Activated CD4-positive, alpha-beta T cell treated with anti-CD3 and anti-CD28 coated beads, Interleukin-2, amount 50 U/mL, for 16 hours (primary cell): ENCODE measurements at places on chromosomes 11 and 22.

DNA sequence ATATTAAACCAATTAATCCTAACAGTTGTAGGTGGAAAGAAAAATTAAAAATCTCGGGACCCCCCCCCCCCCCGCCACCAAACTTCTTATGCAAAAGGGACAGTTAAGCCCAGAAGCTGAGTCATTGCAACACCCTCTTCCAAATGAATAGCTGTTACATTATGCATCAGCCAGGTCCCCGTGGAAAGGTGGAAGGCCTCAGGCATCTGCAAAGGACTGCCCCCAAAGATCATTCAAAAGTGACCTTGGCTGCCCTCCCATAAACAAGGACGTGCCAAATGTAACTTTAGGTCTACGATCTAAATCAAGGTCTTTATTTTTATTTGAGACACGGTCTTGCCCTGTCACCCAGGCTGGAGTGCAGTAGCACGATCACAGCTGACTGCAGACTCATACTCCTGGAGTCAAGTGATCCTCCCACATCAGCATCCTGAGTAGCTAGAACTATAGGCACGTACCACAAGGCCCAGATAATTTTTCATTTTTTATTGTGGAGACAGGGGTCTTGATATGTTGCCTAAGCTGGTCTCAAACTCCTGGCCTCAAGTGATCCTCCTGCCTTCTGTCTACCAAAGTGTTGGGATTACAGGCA is 22.8 kb downstream of the SYN3 start:
- DNase-seq: no peak

GRCh38 chr11:11998091-11998781 is 10.2 kb downstream of the DKK3 start:
- DNase-seq: peak; percentile 59

DNA sequence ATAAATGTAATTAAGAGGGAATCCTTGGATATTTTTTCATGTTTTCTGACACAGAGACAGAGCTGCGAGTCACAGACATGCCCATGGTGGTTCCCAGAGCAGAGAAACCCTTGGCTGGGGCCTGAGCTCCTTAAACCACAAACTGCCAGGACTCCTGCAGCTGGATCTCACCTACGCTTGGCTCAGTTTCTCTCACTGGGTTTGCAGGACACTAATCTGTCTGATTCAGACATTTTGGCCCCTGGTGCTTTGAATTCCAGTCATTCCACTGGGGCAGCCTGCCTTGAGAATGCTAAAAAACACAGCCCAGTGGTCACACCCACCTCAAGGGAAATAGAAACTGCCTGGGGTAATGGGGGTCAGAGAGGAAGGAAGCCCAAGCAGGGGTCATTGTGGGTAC is 122.6 kb downstream of the CCDC81 start:
- DNase-seq: no peak

DNA sequence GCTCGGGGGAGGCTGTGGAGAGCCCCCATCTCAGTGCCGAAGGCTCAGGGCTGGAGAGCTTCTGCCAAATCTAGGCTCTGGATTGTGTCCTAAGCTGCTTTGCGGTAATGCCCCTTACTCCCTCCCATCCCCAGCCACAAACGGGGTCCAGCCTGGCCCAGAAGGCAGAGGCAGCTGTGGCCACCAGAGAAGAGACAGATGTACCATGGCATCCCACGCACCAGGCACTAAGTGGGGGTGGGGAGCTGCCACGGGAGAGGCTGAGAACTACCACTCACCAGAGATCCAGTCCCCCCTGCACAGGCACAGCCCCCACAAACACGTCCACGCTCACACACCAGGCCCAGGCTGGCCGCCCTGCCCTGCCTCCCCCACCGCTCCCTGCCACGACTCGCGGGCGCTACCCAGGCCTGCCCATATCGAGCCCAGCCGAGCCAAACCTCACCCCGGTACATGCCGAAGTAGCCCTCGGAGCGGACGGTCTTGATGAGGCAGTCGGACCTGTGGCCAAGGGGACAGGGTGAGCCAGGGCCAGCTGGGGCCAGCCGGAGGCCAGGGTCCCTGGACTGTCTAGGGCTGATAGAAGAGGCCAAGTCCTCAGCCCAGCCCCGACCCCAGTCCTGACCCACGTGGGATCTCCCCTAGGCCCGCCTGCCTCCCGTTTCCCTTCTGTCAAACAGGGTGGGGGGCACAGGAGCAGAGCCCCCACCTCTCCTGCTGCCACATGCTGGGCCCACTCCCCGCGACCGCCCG is 3.9 kb downstream of the SLC25A22 start:
- DNase-seq: no peak

DNA sequence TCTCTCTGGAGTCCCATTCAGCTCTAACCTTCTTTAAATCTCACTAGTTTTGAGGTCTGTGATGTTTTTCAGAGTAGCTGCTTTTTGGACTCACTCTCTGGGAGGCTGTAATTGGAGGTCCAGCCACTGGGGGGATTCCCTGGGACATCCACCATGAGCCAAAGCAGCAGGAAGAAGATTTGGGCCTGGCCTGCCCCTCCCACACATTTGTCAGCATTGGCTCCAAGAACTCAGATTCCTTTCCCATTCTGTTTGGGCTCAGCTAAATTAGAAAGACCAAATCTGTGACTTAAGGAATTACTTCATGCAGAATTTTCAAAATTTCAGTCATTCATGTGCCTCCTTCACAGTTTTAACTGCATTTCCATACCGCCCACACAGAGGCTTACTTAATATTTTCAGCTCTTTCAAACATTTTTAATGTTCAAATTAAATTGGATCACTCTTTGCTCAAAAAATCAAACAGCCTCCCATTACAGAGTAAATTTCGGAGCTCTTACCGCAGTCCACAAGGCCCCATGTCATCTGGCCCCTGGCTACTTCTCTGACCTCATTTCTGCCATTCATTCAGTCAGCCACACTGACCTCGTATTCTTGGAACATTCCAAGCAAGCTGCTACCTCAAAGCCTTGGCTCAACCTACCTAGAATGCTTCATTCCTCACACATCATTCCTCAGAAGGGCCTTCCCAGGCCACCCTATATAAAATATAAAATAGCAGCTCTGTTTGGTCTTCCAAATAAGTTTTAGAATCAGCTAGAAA is 54.5 kb upstream of the RRAS2 start:
- DNase-seq: peak; percentile 12

GRCh38 chr11:7524462-7525235 is 10.8 kb downstream of the PPFIBP2 start:
- no peak for DNase-seq
